ENCODE measurements at places on chromosomes 12 and 14.
A peak's percentile ranks its signal among the peaks of the same experiment; 100 is the strongest.

- no peak for DNase-seq
These were observed 1.4 kb downstream of the EGLN3 start for GRCh38 chr14:33949411-33949893.

DNA sequence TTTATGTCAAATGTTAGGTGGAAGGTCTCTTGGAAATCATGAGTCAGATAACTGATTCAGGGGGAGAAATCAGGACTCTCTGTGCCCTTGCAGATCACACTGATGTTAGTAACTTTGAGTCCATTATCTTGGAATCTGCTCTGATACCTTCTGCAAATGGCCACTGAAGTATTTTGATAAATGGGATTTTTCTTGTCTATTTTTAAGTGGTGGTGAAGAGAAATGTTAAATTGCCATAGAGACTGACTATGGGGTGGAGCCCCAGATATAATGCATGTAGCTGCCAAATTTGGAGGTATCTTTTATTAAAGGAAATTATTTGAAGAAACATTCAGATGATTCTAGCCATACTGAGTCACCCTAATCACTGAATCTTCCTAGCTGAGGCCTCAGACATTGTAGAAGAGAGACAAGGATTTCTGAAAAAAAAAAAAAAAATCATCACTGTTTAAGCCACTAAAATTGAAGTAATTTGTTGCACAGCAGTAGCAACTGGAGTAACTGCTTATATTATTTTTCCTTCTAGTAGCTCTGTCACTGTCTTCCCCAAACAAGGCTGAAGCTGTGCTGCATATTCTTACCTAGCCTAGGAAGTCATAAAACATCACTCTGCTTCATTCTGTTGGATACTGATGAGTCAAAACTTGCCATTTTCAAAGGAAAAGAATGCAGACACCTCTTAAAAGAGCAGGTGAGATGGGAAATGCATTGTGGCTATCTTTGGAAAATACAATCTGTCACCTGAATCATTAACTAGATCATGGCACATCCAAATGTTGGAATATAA, 36.0 kb upstream of the CLEC14A start:
- no peak for DNase-seq

DNA sequence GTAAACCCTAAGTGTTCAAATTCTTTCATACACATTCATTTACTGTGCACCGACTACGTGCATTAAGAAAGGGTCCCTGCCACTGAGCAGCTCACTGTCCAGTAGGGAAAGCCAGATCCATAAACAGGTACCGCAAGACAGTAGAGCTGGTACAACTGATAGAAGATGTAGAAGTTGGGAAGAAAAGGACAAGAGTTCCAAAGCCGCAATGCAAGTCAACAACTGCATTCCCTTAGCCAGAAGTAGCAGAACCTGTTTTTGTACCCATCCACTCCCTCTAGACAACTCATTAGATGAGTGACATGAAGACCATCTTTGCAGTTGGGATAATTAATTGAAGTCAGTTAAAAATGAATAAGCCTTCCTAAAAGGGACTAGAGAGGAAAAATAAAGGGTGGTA, 1.3 kb downstream of the SENP1 start:
- DNase-seq: no peak

GRCh38 chr14:77180726-77181602, 634 bp upstream of the TMEM63C start:
- no peak for DNase-seq

GRCh38 chr12:64621257-64621942, 11.1 kb downstream of the RASSF3 start:
- DNase-seq: peak; percentile 67

DNA sequence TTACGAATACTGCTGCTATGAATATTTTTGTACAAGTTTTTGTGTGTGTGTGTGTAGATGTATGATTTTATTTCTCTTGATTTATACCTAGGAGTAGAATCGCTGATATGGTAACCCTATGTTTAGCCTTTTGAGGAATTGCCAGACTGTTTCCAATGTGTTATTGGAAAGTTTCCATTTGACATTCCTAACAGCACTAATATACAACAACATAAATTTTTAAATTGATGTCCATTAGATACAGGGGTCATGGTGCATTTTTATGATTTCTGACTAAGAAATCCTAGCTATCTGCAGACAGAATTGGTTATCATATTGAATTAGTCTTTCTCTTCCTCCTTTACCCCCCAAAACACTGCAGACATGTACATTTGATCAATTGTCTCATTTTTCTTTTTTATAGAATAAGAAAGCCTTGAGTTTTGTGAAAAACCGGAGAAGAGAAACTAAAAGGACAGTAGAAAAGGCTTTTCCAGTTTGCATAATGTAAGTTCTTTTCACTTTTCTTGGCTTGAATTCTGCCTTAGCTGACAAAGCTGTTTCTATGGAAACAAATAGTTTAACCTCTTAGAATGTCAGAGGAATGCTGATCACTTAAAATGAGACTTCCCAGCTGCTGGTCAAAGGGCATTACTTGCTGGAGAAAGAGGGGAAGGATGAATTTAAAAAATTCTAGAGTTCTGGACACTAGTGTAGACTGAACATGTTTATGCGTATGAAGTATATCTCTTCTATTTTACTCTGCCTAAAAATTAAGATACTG, 28.2 kb downstream of the PALS1 start:
- no peak for DNase-seq

DNA sequence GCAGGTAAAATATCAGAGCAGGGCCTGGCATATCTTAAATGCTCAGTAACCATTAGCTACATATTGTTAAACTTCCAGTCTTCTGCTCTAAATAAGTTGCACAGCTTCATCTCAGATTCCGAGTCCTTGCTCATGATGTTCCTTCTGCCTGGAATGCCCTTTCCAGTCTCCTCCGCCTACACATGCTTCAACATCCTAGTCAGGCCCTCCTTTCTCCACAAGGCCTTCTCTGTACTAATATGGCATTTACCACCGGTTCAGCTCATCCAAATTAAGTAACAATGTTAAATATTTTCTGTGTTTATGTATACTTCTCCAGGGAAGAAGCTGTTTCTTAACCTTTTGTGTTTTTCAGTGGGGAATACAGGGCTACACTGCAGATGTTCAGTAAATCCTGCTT, 8.5 kb downstream of the DHH start:
- DNase-seq: no peak

DNA sequence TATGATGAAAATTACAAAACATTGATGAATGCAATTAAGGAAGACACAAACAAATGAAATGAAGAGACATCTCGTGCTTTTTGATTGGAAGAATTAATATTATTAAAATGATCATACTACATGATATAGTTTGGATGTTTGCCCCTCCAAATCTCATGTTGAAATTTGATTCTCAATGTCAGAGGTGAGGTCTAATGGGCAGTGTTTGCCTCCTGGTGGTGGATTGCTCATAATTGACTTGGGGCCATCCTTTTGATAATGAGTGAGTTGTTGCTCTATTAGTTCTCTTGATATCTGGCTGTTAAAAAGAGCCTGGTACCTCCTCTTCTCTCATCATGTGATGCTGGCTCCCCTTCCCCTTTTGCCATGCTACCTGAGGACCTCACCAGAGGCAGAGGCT, 56.7 kb downstream of the CD163L1 start:
- no peak for DNase-seq

DNA sequence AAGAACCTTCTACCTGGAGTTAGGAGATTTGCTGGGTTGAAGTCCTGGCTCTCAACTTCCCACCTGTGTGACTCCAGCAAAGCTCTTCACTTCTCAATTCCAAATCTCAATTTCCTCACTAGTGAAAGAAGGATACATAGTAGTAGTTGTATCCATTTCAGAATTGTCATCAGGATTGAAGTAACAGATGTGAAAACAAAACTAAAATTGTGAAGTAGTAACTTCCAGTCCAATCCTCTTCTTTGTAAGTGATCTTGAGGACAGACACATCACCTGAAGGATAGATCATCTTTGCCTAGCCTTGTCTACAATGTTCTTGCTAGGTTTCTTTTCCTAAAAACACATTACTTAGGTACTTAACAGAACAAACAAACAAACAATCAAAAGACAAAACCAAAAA, 1.2 kb upstream of the LRRK2 start:
- DNase-seq: no peak

DNA sequence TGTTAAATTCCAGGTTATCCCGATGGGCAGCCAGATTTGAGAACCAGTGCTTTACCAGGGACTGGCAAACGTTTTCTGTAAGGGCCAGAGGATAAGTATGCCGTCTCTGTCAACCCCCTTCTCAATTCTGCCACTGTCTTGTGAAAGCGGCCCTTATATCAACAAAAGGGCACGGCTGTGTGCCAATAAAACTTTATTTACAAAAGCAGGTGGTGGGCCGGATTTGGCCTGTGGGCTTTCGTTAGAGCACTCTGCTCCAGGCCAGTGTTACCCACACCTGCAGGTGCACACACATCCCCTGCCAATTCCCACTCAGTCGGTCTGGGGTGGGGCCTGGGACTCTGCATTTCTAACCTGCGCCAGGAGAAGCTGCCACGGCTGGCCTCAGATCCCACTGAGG, 111.2 kb downstream of the RFLNA start:
- DNase-seq: no peak

DNA sequence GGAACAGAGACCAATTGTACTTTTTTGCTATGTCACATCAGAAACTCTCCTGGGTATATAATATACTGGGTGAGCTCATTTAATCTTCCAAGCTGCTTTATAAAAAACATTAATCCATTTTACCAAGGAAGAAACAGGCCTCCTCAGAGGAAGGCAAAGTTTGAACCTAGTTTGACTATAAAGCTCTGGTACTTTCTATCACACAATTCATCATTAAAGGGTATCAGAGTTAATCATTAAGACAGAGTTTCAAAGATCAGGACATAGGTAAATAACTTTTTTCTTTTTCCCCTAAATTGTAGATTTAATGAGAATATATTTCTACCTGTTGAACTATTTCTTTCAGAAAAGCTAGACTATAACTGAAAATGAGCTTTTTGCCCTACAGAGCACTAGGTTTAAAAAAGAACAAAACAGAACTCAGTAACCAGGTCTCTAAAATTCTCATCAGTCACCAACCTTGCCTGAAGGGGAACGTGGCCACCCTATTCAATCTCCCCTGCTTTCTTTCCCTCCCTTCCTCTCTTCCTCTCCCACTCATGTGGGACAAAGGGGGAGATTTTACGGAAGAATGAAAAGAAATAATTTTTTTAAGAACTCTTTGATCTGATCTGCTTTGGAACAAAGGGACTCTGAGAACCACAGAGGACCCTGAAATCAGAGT, 18.6 kb downstream of the FBXO21 start:
- DNase-seq: no peak

DNA sequence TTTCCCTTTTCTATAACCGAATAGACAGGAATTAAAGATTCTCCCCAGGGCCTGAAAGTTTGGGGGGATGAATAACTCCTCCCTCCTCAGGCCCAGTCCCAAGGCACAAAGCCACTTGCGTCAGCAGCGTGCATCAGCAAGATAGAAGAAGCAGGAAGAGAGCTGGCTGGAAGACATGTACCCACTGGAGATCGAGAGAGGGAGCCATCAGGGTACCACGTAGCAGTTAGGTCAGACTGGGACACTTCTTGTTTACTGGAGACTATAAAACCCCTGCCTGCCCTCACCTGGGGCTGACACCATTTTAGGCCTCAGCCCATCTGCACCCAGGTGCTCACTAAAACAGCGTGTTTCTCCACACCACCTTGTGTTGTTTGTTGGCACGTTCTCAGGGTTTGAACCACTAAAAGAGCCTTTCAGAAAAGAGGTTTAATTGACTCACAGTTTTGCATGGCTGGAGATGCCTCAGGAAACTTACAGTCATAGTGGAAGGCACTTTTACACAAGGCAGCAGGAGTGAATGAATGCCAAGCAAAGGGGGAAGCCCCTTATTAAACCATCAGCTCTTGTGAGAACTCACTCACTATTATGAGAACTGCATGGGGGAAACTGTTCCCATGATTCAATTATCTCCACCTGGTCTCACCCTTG, 93.2 kb downstream of the TMTC3 start:
- DNase-seq: no peak

DNA sequence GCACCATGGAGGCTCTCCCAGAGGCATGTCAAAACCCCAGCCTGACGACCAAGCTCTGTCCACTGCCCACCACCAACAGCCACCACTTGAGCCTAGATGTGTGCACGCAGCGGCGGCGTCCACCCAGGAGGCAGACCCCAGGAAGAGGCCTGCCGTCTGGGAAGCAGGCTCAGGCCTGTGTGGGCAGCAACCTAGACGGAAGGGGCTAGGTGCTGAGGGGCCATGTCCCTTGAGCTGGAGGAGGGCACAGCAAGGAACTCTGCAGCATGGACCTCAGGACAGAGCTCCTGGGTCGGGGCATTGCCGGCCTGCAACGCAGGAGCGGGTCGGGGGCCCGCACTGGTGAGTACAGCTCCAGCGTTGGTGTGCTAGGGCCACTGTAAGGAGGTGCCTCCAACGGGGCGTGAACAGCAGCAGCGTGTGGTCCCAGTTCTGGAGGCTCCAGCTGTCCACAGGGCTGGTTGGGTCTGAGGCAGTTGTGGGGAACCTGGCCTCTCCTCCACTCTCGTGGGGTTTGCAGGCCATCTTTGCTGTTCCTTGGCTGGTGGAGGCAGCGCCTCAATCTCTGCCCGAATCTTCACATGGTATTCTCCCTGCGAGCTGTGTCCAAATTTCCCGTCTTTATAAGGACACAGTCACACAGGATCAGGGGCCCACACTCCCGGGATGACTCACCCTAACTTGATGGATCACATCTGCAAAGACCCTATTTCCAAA, 20.5 kb downstream of the ZBTB42 start:
- DNase-seq: no peak

DNA sequence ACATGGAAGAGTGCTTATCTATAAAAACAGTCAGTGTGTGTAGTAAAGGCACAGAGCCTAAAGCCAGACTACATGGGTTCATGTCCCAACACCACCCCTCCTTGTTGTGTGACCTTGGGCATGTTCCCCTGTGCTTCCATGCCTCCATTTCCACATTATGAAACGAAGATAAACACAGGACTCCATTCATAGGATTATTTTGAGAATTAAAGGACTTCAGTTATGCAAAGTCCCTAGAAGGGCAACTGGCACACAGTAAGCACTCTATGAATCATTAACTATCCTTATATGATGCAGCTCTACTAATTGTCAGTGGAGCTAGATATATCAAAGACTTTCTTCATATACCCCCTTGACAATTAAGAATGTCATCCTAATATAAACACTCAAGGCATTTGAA, 17.8 kb downstream of the IFNG-AS1 start:
- no peak for DNase-seq

GRCh38 chr12:60112763-60113162, 516.9 kb downstream of the SLC16A7 start:
- no peak for DNase-seq

DNA sequence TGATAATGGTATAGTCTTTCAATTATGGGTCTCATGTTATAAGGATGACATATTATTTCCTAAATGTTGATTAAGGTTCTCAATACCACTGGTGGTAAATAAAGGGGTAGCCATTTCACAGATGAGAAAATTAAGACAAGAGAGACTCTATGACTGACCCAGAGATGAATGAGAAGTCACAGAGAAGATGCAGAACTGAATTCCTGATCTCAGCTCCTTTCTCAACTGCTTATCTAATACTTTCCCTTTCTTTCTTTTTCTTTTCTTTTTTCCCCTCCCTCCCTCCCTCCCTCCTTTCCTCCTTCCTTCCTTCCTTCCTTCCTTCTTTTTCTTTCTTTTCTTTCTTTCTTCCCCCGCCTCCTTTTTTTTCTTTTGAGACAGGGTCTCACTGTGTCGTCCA, 8.3 kb upstream of the PTGR2 start:
- DNase-seq: no peak

- no peak for DNase-seq
These were observed 1.2 kb downstream of the ITGA5 start for GRCh38 chr12:54417712-54418440.

Data from AML-193 (cell line).